ENCODE measurements at places on chromosomes 12 and 14.

- no peak for DNase-seq
Observed at GRCh38 chr12:58347691-58348090, 406.3 kb downstream of the ATP23 start.

- DNase-seq, result no peak
Observed at GRCh38 chr12:67667276-67668073, 18.9 kb downstream of the DYRK2 start.

DNA sequence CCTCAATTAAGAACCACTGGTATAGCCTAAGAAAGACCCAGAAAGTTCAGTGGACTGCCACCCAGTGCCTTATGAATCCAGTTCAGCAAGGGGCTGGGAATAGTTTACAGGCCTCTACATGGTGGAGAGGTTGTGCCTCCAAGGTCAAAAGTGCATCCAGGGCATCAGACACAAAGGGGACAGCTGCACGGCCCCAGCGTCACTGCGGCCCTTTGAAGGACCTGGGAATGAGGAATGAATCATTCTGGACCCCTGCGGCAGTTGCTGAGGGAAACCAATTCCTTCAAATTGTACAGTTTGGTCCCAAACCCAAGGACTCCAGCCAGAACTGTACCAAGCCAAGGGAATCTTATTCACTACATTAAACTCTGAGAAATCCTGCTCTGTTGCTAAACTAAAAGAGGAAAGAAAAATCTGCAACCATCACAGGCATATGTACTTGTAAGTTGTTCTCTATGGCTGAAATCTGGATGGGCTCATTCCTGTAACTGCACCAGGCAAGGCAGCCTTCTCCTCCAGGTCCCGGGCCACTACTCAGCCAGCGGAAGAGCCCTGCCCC is 10.9 kb upstream of the NGB start:
- no peak for DNase-seq

DNA sequence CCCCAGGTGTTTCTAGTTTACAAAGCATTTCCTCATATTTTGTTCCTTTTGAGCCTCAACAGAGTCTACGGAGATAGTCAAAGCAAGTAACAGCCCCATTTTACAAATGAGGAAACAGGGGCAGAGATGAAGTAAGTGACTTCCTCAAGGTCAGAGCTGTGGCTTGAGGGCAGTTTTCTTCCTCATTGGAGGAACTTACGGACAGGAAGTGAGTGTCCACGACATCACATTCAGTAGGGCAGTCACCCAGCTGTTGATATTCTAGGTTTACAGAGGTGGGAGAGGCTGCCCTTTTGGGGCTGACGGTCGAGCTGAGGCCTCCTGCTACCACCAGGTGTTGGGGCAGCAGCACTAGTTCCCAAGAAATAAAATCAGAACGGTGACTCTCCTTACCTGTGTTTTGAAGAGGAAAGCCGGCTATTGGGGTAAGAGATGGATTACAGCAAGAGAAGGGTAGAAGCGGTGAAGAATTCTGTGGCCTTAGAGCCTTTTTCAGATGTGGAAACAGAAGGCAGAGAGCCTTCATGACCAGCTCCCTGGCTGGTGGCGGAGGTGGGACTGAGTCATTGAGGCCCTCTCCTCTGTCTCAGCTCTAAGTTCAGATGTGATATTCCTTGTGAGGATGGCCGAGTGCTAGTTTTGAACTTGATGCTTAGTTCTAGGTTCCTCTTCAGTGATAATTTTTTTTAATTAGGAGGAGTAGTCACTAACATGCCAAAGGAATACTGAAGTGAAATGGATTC is 41.7 kb downstream of the SUSD6 start:
- no peak for DNase-seq

- no peak for DNase-seq
Observed at GRCh38 chr12:52387859-52388258, 2.4 kb upstream of the KRT84 start.

GRCh38 chr12:96886998-96887677 is 19.9 kb upstream of the NEDD1 start:
- DNase-seq, result no peak

DNA sequence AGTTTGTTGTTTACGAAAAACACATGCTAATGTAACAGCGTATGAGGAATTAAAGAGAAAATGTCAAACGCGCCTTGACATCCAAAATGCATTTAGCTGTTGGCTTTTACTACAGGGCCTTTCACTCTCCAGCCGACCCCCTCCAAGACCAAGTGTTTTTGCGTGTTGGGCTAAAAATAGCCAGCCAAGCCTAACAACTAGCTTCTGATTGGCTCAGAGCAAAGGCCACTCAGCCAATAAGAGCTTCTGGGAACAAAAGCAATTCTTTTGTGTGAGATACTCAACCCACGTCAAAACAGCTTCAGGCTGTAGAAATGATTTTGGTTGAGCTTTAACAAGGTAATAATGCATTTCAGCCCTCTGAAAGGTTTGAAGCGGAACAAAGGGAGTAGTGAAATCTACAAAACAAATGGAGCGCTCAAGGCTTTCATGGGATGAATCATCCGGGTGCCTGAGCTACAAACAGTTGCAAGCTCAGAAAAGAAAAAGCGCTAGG is 198.7 kb upstream of the DCN start:
- no peak for DNase-seq

- DNase-seq, result no peak
Observed at GRCh38 chr14:71344506-71344905, 437.2 kb downstream of the PCNX1 start.

GRCh38 chr14:21001218-21001617 is 2.1 kb downstream of the SLC39A2 start:
- DNase-seq, result no peak

GRCh38 chr14:24843494-24843893 is 206.5 kb downstream of the STXBP6 start:
- no peak for DNase-seq

DNA sequence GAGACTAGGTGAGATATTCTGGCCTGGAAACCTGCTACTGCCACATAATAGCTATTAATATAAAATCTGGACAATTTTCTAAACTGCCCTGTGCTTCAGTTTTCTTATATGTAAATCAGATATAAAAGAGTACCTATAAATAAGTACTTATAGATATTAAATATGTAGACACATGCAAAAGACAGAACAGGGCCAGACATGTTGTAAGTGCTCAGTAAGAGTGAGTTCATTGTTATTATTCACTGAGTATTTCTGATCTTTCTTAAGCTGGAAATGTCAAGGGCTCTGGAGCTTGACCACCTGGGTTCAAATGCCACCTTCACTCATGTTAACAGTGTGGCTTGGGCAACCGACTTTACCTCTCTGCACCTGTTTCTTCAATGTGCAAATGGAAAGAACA is 179.8 kb downstream of the GALC start:
- no peak for DNase-seq
